ENCODE measurements at places on chromosomes 3 and 15.

GRCh38 chr3:123283074-123283473 is 81.3 kb downstream of the SEC22A start:
- no peak for DNase-seq

- no peak for DNase-seq
Measured at GRCh38 chr3:107989661-107990060, 101.2 kb downstream of the CD47 start.

GRCh38 chr15:39896101-39896500 is 24.0 kb downstream of the GPR176 start:
- DNase-seq = no peak

DNA sequence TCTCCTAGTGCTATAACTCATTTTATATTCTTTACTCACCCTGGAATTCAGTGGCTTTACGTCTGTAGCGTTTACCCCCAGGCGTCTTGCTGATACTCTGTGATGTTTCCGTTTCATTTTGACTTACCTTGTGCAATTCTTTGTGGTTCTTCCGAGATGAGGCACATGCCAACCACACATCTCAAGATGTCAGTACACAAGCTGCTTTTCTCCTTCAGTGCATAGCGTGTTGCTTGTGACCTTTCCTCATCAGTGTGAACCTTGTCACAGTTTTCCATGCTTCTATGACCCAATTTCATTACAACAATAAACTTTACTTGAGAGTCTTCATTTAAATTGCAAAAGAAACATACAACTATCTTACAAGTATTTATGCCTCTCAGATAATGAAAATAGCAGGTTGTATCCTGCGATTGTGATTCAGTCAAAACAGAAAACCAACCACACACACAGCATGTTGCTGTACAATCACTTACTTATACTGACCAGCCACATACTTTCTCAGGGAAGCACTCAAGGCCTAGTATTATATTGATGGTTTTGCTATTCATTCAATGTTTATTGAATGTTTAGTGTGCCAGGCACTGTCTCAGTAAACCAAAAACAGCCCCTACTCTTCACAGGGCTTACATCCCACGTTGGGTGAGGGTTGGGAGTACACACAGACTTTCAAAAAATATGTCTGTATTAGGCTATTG is 4.6 kb upstream of the TBL1XR1 start:
- no peak for DNase-seq

- no peak for DNase-seq
Measured at GRCh38 chr3:144051211-144051610, 79.6 kb downstream of the DIPK2A start.

- DNase-seq = no peak
Measured at GRCh38 chr3:196989721-196990262, 21.2 kb upstream of the PIGZ start.

DNA sequence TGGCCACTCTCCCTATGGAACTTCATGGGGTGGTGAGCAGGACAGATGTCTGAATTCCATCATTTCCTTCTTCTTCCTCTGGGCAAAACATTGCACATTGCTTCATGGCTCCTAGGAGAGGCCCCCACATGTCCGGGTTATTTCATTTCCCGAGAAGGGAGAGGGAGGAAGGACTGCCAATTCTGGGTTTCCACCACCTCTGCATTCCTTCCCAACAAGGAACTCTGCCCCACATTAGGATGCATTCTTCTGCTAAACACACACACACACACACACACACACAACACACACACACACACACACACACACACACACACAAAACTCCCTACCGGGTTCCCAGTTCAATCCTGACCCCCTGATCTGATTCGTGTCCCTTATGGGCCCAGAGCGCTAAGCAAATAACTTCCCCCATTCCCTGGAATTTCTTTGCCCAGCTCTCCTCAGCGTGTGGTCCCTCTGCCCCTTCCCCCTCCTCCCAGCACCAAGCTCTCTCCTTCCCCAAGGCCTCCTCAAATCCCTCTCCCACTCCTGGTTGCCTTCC is 1.9 kb downstream of the RHO start:
- no peak for DNase-seq

DNA sequence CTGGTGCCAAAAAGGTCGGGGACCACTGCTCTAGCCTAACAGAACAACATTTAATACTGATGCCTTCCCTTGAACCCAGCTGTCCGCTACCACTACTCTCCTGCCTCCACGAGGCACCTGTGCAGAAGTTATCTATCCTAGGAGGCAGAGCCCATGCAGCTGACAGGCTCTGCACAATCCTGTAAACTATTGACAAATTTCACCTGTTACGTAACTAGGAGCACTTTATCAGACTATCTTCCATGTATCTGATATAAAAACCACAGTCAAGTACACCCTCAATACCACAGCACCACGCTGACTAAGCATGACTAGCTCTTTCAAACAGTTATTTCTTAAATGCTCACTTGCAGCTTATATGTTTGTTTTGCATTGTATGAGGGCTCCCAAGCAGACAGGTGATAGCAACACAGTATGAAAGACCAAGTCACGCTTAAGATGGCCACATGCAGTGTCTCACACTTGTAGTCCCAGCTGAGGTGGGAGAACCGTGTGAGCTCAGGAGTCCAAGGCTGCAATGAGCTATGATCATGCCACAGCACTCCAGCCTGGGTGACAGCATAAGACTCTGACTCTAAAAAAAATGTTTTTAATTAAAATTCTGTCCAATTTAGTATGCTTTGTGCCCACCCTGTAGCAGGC is 4.5 kb upstream of the IL17RC start:
- DNase-seq = no peak

GRCh38 chr3:87426918-87427317 is 150.5 kb upstream of the POU1F1 start:
- no peak for DNase-seq

- DNase-seq = no peak
Measured at GRCh38 chr3:123344907-123345594, 103.8 kb downstream of the ADCY5 start.

GRCh38 chr3:15241341-15241740 is 35.3 kb downstream of the CAPN7 start:
- peak; percentile 34 for DNase-seq

DNA sequence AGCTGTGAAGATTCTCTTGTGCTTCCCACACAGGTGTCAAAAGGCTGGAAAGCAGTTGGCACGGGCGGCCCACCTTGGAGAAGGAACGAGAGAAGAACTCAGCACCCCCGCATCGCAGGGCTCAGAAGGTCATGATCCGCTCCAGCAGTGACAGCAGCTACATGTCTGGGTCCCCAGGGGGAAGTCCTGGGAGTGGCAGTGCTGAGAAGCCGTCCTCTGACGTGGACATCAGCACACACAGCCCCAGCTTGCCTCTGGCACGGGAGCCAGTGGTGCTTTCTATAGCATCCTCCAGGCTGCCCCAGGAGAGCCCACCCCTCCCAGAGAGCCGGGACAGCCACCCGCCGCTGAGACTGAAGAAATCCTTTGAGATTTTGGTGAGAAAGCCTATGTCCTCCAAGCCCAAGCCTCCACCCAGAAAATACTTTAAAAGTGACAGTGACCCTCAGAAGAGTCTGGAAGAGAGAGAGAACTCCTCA is 31.4 kb downstream of the STARD5 start:
- peak; percentile 34 for DNase-seq

GRCh38 chr3:82240322-82240721 is 478.9 kb upstream of the GBE1 start:
- DNase-seq = no peak

DNA sequence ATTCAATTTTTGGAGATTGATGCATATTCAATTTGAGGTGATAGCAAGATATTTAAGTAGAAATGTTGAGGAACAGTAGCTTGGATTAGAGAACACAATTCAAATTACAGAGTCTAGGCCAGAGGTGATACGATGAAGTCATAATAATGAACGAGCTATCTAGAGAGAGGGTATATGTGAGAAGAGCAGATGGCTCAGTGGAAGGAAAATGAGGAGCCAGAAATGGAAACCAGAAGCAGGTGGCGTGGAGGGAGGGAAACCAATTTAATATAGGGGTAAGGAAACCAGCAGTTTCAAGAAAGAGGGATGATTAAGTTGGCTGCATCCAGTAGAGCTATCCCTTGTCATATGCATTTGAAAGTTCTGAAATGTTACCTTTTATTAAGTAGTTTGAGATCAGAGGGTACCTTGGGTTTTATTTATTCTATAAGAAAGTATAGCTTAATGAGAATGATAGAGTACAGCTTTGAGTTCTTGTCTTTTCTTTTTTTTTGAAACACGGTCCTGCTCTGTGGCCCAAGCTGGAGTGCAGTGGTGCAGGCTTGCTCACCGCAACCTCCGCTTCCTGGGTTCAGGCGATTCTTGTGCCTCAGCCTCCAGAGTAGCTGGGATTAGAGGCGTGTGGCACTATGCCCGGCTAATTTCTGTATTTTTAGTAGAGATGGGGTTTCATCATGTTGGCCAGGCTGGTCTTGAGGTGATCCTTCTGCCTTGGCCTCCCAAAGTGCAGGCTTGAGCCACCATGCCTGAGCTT is 22.1 kb downstream of the NCK1 start:
- no peak for DNase-seq

DNA sequence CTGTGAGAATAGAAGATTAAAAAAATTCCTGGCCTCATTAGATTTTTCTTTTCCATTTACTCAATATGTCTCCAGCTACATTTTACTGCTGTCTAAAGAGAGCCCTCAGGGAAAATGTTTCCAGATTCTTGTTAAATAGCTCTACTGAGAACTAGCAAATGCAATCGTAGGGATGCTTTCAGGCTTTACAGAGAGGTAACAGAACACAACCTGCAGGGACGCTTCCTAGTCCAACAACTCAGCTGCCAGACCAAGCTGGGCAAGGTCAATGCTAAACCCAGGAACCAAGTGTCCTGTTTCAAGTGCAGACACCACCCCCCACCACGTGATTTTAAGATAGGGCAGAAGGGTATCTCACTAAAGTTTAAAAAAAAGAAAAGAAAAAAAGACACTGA is 25.2 kb downstream of the ARHGEF3 start:
- no peak for DNase-seq

GRCh38 chr3:126716057-126716456 is 12.0 kb downstream of the CHCHD6 start:
- DNase-seq = no peak

GRCh38 chr3:182384221-182384620 is 409.1 kb upstream of the ATP11B start:
- no peak for DNase-seq

DNA sequence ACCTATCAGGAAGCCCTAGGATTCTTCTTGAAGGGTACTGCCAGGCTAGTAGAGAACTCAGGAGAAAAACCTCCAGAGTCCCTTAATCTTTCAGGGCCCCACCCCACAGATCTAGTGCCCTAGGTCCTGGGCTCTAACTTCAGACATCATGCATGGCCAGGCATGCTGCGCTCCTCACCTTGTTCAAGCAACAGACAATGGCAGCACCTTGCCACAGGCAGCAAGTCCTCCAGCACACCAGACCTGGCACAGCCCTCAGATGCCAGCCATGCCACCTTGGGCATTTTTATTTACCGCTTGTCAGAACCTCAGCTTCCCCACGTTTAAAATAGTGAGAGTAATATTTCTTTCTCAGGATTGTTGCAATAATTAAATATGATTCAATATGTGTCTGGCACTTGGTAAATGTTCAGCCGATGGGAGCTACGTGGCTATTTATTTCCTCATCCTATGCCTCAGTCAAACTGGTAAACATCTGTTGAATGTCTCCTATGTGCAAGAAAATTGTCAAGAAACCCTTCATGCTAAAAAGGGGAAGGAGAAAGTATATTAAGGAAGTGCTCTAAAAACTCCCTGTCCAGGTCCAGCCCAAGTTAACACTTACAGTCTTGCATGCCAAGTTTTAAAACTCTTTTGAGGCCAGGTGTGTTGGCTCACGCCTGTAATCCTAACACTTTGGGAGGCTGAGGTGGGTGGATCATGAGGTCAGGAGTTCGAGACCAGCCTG is 14.5 kb upstream of the CCR1 start:
- DNase-seq = no peak

- DNase-seq = no peak
Measured at GRCh38 chr15:41790756-41791546, 16.7 kb downstream of the MAPKBP1 start.

DNA sequence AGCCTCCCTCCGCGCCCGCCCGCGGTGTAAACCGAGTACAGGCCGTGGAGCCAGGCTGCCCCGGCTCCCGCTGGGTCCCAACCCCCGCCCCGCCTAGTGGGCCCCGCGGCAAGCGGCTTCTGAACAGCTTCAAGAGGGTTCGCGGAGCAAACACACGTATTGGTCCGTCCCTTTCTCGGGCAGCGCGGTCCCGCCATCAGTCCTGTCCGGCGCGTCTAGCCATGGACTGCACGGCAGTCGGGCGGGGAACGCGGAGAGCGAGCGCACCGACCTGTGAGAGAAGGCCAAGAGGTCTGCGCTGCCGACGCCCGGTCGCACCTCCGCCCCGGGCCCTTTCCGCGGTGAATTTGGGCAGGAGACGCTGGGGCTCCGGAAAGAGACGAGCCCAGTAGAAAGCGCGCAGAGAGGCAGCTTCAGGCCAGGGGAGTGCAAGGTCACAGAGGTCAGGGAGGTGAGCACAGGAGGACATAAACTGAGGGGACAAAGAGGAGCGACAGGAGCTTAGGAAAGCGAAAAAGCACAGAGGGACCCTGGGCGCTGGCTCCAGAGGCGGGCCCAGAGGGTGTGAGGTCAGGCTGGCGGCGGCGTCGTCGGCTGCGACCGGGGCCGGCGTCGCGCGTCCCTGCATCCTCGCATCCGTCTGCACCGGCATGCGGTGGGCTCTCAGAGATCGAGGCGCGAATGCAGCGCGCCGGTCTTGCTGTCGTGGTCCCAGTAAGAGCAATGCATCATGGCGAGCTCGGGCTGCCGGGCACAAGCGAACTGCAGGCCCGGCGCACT is 1.8 kb downstream of the FOXL2 start:
- no peak for DNase-seq

DNA sequence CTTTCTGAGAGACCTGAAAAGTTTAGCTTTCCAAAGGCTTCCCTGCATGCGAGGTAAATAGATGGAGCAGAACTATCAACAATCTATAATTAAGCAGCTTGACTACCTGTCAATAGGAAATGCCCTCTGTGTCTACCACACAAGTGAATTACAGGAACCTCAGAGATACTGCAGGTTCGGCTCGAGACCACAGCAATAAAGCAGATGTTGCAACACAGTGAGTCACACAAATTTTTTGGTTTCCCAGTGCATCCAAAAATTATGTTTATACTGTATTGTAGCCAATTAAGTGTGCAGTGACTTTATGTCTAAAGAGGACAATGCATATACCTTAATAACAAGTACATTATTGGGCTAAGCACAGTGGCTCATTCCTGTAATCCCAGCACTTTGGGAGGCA is 252.0 kb downstream of the UBE2E2 start:
- no peak for DNase-seq

DNA sequence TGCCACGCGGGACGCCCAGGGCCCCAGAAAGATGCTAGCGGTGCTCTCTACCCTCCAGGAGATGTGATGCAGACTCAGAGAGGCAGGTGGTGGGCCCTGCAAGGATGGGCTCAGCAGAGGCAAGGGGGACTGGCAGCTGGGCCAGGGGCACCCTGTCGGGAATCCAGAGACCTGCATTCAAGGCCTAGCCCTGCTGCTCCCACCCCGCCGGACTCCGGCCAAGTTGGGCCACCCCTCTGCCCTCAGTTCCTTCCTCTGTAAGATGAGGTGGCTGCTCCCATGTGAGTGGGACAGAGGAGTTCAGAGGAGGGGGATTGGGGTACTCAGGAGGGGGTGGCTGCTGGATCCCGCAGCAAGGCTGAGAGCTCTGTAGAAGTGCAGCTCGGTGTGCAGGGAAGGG is 116.3 kb downstream of the TMEM266 start:
- no peak for DNase-seq
